ENCODE measurements at places on chromosomes 7 and 10.

- no peak for DNase-seq
These were observed 20.1 kb downstream of the ITGB1 start for GRCh38 chr10:32937911-32938424.

DNA sequence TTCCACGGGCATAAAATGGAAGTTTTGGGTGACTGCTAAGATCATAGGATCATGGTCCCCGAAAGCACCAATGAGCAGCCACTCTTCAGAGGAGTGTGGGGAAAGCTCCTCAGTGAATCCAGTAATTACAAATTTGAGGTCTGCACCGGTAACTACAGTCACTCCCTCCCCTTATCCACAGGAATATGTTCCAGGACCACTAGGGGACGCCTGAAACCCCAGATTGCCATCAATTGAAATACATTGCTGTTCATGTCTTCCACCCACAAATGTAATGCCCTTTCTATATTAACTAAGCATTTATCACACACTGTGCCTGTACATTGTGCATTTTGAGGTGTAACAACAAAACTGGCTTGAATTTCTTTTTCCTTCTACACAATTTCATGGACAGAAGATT is 447.9 kb upstream of the PFKP start:
- DNase-seq, result no peak

- no peak for DNase-seq
These were observed 401.9 kb downstream of the THSD7A start for GRCh38 chr7:11430112-11430511.

GRCh38 chr10:63518690-63519288 is 2.4 kb upstream of the REEP3 start:
- DNase-seq, result no peak

DNA sequence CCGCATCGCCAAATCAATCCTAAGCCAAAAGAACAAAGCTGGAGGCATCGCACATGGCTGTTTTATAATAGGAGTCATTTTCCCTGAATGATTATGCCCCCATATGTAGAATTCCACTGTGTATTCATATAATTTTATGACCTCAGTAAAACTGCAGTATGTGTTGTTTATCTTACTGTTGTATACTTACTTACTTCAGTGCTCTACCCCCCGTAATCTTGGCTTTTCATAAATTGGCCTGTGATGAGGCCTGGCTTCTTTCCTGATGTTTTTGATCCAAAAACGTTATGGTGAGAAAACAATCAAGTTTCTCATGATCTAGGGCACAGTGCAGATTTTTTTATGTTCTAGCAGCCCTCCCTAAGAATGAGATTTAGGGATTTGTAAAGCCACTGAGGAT is 306.4 kb upstream of the FZD1 start:
- DNase-seq, result no peak

DNA sequence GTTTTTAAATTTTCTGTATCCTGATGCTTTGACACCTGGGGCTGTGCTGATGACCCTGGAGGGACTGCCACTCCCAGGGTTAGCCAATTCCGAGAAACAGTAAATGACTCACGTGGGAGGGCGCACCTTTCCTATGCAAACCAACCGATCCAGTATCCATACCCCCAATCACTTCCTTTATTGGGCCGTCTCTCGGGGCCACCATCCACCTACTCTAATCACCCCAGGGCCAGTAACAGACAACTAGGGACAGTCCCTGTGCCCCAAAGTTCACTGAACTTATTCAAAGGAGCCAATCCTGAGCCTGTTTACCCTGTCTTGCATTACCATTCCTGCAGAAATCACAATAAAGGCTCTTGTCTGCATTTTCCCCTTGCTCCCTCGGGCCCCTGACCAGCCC is 6.6 kb upstream of the LGI1 start:
- DNase-seq, result no peak

DNA sequence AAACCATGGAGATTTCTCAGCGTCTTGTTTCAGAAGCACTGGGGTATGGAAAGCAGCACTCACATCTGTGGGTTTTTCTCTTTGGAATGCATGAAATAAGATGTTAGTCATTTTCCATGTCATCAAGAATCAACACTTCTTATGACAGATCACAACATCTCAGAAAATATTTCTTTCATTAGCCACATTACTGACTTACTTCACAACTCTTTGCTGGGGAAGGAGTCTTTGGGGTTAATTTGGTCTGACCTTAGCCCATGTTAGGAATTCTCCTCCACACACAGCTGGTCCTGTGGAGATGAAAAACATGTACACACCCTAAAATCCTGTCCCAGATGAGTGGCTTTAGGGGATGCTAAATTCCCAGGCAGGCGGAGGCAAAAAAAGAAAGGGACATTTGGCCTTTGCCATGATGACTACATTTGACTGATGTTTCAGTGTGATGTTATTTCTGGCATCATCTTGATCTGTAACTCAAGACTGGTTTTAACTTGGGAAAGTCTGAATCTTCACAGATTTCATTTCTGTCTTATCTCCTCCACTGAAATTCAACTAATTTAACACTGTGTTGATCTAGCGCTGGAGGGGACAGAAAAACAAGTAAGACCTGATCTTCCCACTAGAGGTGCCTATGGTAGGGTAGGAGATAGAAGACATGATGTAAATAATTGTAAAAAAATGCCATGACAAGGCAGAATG is 363.2 kb downstream of the PRPF18 start:
- DNase-seq, result peak; percentile 78

DNA sequence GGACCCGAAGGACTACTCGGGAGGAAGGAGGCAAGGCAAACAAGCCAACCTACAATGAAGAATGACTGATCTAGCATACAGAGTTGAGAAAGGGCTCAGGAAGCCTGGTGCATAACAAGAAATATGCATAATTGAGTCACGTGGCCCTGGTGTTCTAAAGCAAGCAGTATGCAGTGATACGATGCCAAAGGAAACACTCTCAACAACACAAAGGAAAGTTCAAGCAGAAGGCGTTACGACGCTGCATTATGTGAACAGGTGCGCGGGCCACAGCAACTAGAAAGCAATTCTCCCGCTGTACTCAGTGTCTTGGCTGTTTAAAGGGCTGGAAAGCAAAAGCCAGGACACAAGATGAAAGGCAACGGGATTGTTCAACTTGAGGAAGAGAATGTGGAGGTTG is 100.8 kb downstream of the PRTFDC1 start:
- DNase-seq, result peak; percentile 52

DNA sequence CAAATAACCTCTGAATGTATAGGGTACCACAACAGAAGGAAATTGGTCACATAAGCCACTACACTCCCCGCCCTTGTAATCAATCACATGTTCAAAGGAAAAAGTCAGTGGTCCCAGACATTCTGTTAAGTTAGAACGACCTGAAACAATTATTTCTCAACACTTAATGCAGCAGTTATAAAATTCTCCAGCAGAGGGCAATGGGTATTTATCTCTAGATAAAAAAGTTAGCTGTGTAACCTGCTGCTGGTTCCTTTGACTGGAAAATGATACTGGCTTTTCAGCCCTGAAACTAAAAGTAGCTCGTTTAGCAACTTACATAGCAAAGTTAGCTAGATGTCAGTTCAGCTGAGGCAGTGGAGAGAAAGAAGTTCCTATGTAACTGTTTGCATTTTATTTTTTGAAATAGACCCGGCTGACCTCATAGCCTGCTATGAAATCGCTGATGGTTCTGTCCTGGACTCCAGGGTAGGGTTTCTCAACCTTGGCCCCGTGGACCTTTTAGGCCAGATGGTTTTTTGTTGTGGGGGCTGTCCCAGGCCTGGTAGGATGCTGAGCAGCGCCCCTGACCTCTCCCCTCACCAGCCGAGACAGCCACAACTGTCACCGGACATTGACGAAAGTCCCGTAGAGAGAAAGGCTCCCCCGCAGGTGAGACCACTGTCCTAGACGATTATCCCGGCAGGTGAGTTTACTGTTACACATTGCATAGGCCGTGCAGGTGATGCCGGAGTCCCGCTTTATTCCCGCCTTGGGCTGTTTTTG is 40.2 kb upstream of the PROSER2 start:
- peak; percentile 74 for DNase-seq

DNA sequence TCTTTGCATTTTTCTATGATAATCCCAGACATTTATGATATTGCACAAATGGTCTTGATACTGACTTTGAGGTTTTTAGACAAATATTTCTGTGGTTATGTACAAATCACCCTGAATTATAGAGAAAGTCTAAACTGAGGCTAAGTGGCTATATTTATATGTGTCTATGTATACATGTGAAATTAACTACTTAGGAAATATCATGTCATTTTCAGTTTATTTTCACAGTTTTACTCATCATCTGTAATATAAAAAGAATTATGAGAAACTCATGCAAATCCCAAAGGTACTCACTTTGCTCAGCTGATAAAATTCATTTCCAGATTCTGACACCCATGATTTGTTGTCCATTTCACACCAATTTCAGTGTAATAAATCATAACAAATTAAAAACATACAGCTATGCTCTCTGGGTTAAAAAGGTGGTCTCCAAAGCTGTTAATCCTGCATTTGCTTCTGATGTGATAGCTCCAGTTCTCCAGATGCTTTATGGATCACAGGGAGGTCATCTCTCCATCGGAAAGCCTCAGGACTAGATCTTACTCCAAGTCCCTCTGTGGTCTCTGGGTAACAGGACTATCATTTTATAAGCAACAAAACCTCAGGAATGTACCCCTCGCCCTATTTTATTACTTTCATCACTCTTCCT is 673.9 kb downstream of the PARD3 start:
- no peak for DNase-seq

DNA sequence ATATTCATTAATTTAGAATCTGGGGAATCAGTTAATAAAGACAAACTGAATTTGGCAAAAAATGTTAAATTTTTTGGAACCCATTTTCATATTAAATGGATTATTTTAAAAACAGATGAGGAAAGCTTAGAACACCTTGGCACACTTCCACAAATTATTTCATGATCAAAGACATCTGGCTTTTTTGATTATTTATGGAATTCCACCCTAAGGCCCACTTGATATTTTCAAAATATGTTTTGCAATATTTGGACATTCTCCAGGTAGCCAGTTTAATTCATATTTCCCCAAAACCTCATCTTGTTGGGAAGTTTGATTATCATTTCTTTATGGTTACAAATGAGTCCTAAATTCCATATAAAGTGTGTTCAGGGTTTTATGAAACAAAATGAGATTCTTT is 129.9 kb downstream of the DOCK4 start:
- DNase-seq, result peak; percentile 53

- DNase-seq, result no peak
These were observed 626.4 kb downstream of the TNS3 start for GRCh38 chr7:46955531-46955930.

DNA sequence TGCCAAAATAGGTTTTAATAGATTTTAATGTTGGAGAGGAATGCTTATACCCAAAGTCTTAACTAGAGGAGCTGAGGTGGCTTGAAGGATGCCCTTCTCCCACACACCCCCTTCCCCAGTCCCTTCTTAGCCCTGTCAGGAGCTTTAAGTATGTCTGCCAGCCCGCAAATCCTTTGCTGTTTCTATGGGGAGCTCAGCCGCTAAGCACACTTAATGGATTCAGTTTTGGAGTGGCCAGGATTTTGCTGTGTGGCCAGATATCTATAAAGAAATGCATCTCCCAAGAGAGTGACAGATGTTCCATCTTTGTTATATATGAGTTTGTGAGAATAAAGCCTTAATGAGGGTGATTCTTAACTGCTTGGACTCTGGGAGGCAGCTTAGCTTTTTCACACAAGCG is 152.9 kb upstream of the ZNF32 start:
- no peak for DNase-seq

- no peak for DNase-seq
These were observed 161.4 kb upstream of the EEPD1 start for GRCh38 chr7:35991511-35992232.

GRCh38 chr7:70313687-70314086 is 715.4 kb downstream of the AUTS2 start:
- no peak for DNase-seq

DNA sequence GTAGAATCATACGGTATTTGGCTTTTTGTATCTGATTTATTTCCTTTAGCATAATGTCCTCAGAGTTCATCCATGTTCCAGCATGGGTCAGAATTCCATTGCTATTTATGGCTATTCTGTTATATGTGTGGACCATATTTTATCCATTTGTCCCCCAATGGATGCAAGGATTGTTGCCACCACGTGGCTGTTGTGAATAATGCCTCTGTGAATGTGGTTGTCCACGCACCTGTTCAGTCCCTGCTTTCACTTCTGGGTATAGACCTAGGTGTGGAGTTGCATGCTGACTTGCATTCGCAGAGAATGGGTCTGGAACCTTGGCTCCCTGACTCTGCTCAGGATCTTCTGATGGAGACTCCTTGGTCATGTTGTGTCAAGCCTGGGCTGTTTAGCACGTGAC is 199.9 kb downstream of the CAMK1D start:
- DNase-seq, result no peak

GRCh38 chr7:50714857-50715256 is 67.8 kb downstream of the GRB10 start:
- DNase-seq, result peak; percentile 28

DNA sequence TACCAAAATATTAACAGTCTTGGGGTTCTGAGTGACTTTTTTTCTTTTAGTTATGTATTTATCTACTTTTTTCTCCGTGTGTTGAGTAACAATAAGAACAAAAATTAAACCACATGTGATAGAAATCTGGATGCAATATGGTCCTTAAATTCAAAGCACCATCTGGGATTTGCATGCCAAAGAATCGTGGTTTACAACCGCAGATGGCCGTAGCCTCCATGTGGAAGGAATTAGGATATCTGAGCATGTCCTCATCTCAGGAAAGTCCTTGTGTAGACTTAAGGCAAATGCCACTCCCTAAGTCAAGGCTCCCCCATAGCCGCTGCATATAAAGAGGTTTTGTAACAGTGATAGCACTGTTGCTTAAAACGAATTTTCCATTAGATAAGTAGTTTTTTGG is 304.0 kb downstream of the ZEB1 start:
- DNase-seq, result peak; percentile 96

- DNase-seq, result no peak
These were observed 13.6 kb downstream of the PRXL2A start for GRCh38 chr10:80421707-80422536.

- no peak for DNase-seq
These were observed 178.3 kb upstream of the TCF7L2 start for GRCh38 chr10:112771733-112772132.

GRCh38 chr7:90409667-90410066 is 6.4 kb downstream of the CLDN12 start:
- no peak for DNase-seq

DNA sequence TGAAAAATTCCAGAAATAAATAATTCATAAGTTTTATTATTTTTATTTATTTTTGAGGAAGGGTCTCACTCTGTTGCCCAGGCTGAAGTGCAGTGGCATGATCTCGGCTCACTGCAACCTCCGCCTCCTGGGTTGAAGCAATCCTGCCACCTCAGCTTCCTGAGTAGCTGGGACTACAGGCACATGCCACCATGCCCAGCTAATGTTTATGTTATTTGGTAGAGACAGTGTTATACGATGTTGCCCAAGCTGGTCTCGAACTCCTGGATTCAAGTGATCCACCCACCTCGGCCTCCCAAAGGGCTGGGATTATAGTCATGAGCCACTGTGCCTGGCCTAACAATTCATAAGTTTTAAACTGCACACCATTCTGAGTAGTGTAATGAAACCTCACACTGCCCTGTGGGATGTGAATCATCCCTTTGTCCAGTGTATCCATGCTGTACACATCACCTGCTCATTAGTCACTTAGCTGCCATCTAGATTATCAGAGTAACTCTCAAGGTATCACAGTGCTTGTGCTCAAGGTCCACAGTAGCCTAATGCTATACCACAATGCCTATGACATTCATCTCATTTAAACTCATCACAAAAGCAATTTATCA is 17.9 kb downstream of the RTKN2 start:
- DNase-seq, result peak; percentile 47

GRCh38 chr7:142851919-142852318 is 3.0 kb upstream of the EPHB6 start:
- no peak for DNase-seq
